ENCODE measurements at places on chromosomes 4 and X.

DNA sequence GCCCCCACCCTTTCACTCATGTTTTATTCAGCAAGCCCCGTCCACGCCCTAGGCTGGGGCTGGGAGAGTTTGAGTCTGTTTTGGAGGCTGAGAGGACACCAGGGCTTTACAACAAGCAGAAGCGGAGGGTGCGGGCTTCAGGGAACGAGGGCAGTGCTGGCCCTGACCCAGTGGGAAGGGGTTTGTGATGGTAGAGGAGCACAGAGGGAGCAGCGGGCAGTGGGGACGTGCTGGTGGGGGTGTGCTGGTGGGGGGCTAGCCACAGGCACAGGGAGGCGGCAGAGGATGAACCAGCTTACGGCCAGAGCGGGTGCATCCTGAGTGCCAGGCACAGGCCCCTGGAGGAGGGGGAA, 26.4 kb downstream of the NSG1 start:
- no peak for DNase-seq

DNA sequence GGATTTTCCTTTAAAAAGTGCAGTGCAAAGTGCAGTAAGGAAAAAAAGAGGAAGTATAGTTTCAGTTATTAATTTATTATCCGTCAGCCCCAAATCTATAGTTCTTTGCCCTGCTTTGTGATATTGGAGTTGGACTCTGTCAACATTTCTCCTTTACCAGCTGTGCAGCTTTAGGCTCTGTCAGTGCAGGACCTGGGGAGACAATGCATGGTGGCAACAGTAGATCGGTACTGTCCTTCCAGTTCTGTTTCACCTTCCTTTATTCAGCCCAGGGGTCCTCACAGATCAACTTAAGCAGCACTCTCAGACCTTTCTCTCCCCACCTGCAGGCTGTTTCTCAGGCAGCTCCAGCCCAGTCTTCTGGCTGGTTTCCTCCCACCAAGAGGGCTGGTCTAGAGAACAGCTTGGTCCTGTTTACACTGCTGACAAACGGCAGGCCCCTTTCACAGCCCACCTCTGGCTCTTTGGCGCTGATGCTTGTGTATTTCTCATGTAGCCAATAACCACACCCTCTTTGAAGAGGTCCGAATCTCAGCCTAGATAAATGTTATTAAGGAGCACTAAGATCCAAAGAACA, 71.6 kb downstream of the MCUB start:
- no peak for DNase-seq

- DNase-seq: no peak
These were observed 392.8 kb downstream of the RAPGEF2 start for GRCh38 chr4:159495515-159496236.

- DNase-seq: no peak
These were observed 45.5 kb downstream of the CENPC start for GRCh38 chr4:67499799-67500198.

GRCh38 chr4:53618321-53618720, 27.0 kb upstream of the LNX1 start:
- DNase-seq: peak; percentile 50

DNA sequence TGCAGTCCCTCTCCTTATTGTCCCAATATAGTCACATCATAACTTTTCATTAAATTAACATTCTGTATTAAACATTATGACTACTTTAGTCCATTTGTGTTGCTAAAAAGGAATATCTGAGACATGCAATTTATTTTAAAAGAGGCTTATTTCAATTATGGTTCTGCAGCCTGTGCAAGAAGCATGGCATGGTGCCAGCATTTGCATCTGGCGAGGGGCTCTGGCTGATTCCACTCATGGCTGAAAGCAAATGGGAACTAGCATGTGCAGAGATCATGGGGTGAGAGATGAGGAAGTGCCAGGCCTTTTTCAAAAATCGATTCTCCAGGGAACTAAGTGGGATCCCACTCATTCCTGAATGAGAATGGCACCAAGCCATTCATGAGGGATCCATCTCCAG, 476.3 kb upstream of the RPS6KA3 start:
- DNase-seq: no peak

DNA sequence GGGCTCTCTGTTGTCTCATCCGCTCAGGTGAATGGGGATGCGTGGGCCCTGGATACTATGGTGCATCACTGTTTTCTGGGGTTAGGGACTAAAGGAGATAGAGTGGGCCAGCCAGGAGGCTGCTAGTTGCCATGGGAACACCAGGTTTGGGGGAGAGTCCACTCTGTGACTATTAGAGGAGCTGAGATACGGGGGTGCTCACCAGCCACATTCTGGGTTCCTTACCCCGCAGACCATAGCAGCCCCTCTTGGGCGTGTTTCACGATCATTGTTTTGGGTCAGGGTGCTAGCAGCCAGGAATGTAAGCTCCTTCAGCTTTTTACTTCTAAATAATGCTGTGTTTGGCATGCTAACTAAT, 4.6 kb downstream of the EFNB1 start:
- no peak for DNase-seq

DNA sequence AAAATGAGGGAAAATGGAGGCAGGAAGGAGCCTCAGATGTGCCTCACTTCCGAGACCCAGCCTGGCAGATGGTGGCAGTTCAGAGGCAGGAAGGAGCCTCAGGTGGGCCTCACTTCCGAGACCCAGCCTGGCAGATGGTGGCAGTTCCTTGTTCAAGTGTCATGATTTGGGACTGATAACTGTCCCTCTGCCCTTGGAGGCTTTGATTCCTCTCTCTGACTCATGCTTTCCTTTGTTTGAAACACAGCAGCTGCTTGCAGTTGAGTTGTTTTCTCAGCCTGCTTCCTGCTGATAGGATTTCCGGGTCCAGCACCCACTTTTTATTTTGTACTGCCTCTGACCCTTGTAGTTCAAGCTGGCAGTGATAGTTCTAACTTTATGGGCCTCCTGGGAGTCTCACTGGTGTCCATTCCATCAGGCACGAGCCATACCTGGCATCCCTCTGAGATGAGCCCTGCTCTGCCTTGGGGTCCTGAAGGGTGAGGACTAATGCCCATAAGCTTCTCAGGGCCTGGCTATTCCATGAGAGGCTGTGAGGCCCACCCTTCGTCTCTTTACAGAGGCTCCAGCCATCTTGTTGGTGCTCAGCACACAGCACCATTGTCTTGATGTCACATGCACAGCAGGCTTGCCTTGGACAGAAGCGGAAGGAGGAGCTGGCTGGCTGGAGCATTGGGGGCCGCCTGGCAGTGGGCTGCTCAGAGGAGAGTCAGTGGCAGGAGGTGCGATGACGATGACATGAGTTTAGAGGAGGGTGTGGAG, 13.0 kb downstream of the RGS12 start:
- DNase-seq: no peak

DNA sequence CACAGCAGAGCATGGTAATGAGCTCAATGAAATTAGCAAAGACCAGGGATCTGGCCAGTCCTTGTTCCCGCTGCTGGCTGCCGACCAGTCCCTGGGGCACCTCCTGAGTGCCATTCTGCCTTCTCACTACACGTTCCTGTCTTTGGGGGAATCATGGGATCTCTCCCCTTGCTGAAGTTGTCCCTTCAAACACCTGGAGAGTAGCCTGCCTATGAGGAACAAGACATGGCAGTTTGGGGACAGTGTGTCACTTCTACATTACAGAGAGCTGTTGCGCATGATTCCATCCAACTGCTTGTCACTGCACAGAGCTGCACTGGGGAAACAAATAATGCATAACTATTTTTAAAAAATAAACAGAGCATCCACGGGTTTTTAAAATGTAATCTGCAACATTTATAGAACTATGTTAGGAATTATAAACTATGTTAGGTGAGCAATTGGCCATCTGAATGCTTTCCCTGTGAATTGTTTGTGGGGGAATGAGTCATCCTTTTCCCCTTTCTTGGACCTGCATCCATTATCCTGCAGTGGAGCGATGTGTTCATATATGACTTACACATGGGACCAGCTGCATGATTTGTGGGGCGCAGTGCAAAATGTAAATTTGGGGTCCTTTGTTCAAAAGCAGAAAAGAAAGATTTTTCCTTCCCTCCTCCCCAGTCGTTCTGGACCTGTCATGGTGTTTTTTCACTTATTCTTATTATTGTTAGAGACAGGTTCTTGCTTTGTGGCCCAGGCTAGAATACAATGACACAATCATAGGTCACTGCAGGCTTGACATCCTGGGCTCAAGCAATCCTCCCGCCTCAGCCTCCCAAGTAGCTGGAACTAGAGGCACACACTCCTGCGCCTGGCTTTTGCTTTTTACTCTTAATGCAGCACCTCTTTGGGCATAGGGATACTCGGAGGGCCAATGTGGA, 115.0 kb upstream of the TBL1X start:
- DNase-seq: no peak

- DNase-seq: no peak
These were observed 952.9 kb downstream of the FAT4 start for GRCh38 chr4:126267689-126268088.

Data from brain pericyte (primary cell).